IMR-90 (cell line): ENCODE measurements at places on chromosomes 3 and 15. TPM values are rescaled to one million over a fixed set of nuclear protein-coding genes. Genes with fewer than 3 reads are reported as not detected.

Gene EIF2A
- 138 and 166 TPM in 2 replicates for total RNA-seq

DNA sequence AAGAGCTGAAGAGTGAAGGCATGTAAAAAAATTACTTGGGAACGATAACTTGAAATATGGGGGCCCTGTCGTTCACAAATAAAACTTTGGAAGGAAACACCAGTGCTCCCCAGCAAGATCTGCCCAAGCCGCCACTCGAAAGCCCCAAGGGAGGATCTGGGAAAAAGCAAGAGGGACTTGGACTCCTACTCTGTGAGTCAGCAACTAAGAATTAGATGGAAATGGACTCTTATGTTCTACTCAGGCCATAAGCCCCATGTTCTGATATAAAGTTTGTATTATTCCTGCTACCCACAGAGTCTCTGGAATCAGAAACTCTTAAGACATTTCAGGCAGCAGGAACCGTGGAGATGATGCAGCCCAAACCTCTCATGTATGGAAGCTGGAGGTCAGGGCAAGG lies 75.7 kb downstream of the ITGB5 start:
- H3K27ac ChIP-seq: peak overlapping the region; percentile 77; the same call in 1 of the 2 replicates
- H3K27me3 ChIP-seq: no peaks in the 10 kb centered on the region
- no peak overlapping the region for H3K4me3 ChIP-seq

Gene RAD51
- 7.8 and 8.4 TPM in 2 replicates for total RNA-seq

Gene FRMD4B
- total RNA-seq: 0.28 and 0.36 TPM in 2 replicates

Gene OR5K3
- not detected in 2 replicates for total RNA-seq

Gene CLDN16
- under 0.01 TPM in 2 replicates for total RNA-seq

DNA sequence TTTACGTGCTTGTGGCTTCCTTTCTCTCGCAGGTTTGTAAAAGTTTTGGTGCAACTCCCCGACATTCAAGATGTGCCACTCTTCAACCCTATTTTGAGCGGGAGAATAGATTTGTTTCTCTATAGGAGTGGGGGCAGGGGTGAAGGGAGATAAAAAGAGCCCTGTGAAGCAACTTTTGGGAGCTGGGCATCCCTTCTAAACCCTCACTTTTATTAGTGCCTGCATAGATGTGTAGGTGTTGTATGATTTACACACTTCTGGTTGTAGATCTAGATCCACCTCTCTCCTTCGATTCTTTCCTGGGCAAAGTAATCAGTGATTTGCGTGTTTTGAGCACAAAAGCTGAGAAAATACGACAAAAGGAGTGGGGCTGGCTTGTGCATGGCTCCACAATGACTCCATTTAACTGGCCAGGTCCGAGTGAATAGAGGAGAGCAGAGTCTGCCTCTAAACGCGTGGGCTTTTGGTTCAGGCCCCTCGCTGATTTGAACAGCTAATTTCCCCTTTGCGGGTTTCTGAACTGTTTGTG lies 17.7 kb downstream of the SOX2 start:
- DNase-seq: no peak
- peaks cover 32% of the 10 kb centered on the region for H3K27me3 ChIP-seq
- H3K4me3 ChIP-seq: no peak overlapping the region
- H3K4me1 ChIP-seq: no peaks in the 10 kb centered on the region
- H3K36me3 ChIP-seq: no peaks in the 10 kb centered on the region

- DNase-seq: no peak
- H3K27me3 ChIP-seq: no peaks in the 10 kb centered on the region
- no peak overlapping the region for H3K27ac ChIP-seq
- no peaks in the 10 kb centered on the region for H3K4me1 ChIP-seq
- no peaks in the 10 kb centered on the region for H3K36me3 ChIP-seq
Measured at GRCh38 chr3:165256554-165257065, 60.4 kb upstream of the SLITRK3 start.

DNA sequence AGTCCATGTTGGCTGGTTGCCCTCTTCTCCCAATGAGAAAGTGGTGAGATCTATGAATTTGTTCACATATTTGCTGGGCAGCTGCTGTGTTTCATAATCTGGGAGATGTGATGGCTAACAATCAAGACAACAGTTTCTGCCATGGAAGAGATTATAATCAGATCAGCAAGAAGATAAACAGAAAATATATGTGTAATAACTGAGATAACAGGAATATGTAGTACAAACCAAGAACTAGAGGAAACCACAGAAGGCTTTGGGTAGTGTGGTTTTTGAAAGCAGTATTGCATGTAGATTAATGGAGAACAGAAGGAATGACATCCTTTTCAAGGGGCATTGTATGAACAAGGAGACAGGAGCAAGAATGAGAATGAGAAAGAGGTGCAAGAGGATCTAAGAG lies 12.2 kb upstream of the CSTA start:
- DNase-seq: no peak
- H3K27ac ChIP-seq: no peak overlapping the region
- H3K36me3 ChIP-seq: no peaks in the 10 kb centered on the region
- peaks cover under 1% of the 10 kb centered on the region; the same call in 1 of the 2 replicates for H3K27me3 ChIP-seq
- no peaks in the 10 kb centered on the region for H3K4me1 ChIP-seq

Gene GOLGA6L25
- total RNA-seq: not detected in 2 replicates

- H3K4me3 ChIP-seq: no peak overlapping the region
- DNase-seq: peak; percentile 12
- no peak overlapping the region for H3K27ac ChIP-seq
- no peaks in the 10 kb centered on the region; the same call in 1 of the 2 replicates for H3K4me1 ChIP-seq
Measured at GRCh38 chr3:98561727-98562521, 30.1 kb downstream of the GPR15 start.

Gene OCA2
- total RNA-seq: under 0.01 TPM in 1 of 2 replicates, not detected in the other
